ENCODE measurements at places on chromosomes 7 and 10.

DNA sequence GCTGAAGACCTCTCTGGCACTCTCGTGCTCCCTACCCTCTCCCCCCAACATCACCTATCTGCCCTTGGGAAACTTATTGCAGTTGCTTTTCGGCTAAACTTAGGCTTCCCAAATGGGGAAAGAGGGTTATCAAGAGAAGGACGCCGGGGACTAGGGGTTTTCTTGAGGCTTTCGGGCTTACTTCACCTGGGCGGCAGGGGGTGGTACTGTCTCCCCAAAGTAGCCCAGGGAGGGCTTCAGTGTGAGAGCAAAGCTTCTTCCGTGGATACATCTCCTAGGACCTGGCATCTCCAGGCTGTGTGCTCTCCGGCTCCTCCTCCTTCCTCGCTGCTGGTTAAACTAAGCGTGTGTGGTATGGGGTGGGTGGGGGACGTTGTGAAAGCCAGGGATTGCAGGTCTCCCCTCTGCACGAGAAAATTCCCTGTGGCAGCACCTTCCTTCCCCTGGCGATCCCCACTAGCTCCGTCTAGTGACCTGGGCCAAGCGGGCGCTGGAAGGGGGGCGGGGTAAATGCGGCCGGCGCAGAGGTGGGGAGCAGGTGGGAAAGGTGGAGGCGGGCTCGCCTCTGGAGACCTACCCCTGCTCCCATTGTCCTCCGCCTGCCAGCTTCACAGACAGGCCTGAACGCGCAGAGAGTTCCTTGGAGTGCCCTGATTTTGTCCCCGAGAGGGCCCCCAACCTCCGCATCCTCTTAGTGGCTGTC is 1.1 kb downstream of the PLXDC2 start:
- DNase-seq: peak; percentile 12

GRCh38 chr10:78617631-78618030 is 451.1 kb upstream of the ZMIZ1 start:
- DNase-seq: no peak

- no peak for DNase-seq
Measured at GRCh38 chr10:21692916-21693315, 158.9 kb downstream of the MLLT10 start.

DNA sequence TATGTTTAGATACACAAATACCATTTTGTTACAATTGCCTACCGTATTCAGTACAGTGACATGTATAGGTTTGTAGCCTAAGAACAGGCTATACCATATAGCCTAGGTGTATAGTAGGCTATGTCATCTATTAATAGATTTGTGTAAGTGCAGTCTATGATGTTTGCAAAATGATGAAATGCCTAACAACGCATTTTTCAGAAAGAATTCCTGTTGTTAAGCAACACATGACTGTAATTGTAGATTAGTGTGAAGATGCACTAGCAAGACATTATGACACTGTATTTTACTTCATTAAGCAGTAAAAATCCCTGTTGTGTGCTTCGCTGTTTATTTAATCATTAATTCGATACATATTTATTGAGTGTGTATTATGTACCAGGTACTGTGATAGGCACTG is 446.0 kb downstream of the SUGCT start:
- DNase-seq: no peak

DNA sequence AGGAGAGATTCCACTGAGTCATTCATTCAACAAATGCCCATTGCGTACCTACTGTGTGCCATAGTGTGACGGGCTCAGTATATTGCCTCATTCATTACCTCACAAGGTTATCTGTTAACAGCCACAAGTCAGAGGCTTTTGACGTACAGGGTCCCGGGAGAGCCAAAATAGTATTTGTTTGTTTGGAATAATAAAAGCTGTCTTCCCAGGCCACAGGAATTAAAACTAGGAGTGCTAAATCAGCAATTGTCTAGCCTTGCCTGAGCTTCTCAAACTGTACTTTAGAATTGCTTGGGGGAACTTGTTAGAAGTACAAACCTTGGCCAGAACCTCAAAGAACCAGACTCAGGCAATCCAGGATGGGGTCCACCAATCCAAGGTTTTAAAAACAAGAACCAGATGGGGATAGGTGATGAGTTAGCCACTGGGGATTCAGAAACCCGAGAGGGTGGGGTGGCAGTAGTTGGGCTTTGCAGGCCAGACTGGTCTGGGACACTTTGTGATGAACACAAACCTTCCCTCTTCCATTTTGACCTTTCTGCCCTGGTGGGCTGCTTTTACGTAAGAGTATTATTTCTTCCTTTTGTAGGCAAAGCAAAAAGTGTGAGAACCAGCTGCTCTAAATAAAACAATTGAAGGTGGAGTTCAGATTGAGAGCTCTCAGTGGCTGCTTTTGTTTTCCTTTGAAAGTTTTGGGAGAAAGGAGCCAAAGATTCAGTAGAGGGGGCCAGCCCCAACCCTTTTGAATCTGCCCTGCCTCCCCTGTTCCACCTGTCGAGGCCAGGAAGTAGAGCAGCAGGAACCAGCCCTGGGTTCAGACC is 113.0 kb upstream of the ANLN start:
- no peak for DNase-seq

- no peak for DNase-seq
Measured at GRCh38 chr10:60508831-60509230, 119.2 kb upstream of the ANK3 start.

DNA sequence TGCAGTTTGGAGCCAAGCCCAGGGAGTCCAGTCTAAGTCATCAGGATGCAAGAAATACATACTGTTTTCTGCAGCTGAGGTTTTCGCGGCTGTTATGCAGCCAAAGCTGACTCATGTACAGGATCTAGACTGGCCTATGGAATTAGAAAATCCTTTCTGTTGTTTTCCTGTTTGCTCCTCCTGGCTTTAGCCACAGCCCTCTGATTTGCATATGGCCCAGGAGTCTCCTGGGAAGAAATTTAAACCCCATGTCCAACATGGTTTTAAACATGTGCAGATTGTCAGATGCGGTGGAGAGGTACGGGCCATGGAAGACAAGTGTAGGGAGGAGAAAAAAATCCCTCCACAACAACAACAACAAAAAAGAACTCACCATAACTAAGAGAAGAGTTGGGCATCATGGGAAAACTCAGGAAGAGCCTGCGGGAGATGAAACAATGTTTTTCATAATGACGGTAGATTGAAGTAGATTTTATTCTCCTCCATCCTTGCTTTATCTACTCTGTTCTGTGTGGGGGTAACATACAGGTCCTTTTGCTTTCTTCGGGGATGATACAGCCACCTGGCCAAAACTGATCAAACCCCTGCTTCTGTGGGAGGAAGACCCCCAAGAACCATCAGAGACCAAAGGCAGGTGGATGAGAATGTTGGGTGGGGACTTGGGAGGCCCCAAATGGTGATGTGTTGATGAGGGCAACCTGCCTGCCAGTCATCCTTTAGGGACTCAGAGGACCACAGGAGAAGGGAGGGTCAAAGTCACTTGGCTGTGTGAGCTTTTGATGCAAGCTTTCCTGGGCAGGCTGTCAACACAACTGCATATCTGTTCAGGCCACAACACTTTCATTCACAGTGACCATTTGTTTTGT is 29.8 kb upstream of the GNA12 start:
- no peak for DNase-seq

DNA sequence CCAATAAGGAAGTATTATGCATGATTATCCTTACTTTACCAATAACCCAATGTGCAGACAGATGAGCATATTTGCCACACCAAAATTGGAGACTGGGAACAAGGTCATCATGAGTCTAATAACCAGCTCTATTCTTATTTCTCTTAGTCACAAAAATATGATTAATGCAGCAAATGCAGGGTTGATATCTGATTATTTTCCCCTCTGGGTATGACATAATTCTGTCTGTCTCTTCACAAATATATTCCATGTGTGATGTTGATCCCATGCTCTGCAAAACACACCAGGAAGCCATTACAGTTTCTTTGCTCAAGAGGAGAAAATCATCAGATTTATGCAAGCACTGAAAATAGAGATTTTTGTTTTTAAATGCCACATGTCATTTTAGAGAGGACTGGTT is 196.5 kb upstream of the DGKB start:
- no peak for DNase-seq

DNA sequence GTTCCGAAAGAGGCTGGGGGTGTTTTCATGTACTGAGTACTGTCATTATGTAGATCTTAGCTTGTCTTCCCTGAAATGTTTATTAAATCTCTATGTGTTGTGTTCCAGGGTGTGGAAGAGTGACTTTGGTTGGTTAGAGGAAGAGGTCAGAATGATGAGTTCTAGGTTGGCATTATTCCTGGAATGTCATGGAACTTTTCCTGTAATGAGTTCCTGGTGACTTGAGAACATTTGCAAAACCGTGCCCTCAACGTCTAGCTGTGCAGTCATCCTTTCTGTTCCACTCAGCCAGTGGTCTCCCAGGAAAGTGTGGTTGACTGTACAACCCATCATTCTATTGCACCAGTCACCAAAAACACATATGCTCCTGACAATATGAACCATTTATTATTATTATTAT is 129.6 kb downstream of the BICC1 start:
- no peak for DNase-seq

GRCh38 chr7:86643561-86644281 is at the start of gene GRM3:
Gene GRM3, plus strand, starts transcription at chr7:86643909. Its CDS starts 121,237 bp downstream, at chr7:86765146.
- DNase-seq: no peak

DNA sequence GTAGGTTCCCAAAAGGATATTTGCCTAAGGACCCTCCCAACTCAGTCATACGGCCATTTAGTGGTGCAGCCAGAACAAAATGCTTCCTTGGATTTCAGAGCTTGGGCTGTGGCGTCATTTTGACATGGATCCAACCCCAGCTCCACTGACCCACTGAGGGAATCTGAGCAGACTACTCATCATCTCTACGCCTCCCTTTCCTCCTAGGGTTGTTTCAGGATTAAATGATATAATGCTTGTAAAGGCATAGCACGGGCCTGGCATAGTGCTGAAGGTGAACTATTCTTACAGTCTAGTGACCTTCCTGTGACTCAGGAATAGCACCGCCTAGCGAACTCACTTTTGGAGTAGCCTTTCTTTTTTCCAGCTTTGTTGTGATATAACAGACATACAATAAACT is 70.3 kb upstream of the LOXL4 start:
- DNase-seq: no peak

GRCh38 chr10:36345175-36345533 is 703.1 kb upstream of the FZD8 start:
- DNase-seq: no peak

DNA sequence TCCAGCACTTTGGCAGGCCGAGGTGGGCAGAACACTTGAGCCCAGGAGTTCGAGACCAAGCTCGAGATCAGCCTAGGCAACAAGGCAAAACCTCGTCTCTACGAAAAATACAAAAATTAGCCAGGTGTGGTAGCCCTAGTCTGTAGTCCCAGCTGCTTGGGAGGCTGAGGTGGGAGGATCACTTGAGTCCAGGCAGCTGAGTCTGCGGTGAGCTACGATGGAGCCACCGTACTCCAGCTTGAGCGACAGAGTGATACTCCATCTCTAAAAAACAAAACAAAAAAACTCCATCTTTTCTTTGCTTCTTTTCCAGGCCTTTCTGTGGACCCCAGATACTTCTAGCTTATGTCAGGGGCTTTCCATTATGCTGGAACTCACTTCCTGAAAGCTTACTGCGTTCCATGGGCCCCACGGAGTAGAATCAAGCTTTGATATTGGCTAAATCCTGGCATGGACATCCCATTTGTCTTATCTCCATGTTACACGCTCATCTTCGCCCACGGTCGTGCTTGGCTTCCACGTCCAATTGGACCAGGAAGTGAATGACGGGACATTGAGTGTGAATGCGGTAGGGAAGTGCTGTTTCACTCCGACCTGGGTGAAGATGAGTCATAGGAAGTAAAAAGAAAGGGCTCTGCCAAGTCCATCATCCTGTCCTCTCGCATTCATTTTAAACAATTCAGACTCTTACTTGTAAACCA is 45.7 kb downstream of the FAM171A1 start:
- DNase-seq: no peak

- no peak for DNase-seq
Measured at GRCh38 chr7:156626220-156626895, 14.2 kb upstream of the RNF32 start.

DNA sequence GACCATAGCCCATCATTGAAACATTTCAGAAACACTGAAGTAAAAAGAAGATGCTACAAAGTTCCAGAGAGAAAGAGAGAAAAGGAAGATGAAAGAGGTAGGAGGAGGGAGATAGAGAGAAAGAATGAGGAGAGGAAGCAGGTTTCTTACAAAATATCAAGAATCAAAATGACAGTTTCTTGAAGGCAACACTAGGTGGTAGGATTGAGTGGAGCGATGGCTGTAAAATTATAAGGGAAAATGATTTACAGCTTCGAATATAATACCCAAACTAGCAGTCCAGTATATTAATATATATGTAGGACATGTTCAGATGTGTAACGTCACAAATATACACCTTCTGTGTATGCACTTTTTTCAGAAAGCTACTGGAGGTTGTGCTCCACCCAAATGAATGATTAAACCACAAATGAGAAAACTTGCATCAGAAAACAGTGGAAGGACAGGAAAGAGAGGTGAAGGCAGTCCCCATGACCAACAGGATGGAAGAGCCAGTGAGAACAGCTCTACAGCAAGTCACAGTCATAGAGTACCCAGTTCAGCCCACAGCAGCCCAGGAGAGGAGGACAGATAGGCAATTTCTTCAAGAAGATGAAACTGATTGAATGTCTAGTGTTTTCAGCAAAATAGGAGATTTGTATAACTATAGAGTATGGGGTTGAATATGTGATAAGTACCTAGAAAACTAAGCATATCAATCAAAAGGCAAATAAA is 151.5 kb upstream of the TARP start:
- DNase-seq: no peak

GRCh38 chr7:35846816-35847412 is 46.1 kb downstream of the SEPTIN7 start:
- DNase-seq: no peak

DNA sequence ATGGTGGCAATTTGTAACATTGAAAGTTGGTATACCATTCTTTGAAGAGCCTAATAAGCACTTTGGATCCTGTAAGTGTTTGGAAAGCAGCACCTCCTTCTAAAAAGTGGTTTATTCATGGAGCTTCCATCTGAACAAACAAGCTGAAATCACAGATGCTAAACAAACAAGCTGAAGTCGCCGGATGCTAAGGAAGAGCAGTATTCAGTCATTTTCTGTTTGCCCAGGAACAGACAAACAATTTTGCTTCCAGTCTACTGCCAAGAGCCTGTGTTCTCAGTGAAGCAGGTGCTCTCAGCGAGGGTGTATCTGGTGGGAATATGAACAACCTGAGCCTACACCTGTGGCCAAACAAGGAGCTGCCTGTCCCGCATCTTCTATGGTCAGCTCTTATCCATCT is 6.3 kb downstream of the COL28A1 start:
- DNase-seq: no peak

DNA sequence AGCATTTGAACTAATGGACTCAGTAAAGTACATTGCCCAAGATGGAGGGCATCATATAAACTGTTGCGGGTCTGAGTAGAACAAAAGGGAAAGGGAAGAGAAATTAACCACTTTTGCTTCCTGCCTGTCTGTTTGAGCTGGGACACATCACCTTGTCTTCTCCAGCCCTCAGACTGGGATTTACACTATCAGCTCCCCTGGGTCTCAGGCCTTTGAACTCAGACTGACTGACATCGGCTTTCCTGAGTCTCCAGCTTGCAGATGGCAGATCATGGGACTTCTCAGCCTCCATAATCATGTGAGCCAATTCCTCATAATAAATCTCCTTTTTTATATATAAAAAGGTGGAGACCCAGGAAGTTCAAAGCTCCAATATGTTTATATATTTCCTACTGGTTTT is 23.0 kb upstream of the WASL start:
- DNase-seq: no peak
